Stimulated activated CD8-positive, alpha-beta memory T cell treated with anti-CD3 and anti-CD28 coated beads, Interleukin-7, amount 100 ng/mL, for 4 hours (primary cell): ENCODE measurements at places on chromosomes 3 and 15.

DNA sequence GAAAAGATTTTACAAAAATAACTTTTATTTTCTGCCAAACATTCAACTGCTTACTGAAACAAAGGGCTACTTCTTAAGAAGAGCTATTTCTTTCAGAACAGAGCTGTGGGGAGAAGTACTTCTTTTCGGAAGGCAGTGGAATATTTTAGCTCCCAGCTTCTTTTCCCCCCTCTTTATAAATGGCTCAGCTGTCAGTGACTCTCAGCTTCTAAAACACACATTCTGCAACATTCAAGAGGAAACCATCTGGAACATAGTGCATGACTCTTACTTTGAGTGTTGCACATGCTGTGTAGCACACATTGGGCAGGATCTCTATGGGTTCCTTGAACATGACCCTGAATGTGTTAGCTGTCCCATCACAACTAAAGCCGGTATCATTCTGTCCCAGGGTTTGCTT lies 7.0 kb upstream of the C15orf40 start:
- DNase-seq, result no peak

GRCh38 chr3:66386011-66386924 lies 114.6 kb downstream of the LRIG1 start:
- no peak for DNase-seq

GRCh38 chr3:126160243-126161210 lies 19.9 kb downstream of the ALDH1L1 start:
- no peak for DNase-seq

- no peak for DNase-seq
These were observed 136.9 kb downstream of the NUP210 start for GRCh38 chr3:13282986-13283876.

DNA sequence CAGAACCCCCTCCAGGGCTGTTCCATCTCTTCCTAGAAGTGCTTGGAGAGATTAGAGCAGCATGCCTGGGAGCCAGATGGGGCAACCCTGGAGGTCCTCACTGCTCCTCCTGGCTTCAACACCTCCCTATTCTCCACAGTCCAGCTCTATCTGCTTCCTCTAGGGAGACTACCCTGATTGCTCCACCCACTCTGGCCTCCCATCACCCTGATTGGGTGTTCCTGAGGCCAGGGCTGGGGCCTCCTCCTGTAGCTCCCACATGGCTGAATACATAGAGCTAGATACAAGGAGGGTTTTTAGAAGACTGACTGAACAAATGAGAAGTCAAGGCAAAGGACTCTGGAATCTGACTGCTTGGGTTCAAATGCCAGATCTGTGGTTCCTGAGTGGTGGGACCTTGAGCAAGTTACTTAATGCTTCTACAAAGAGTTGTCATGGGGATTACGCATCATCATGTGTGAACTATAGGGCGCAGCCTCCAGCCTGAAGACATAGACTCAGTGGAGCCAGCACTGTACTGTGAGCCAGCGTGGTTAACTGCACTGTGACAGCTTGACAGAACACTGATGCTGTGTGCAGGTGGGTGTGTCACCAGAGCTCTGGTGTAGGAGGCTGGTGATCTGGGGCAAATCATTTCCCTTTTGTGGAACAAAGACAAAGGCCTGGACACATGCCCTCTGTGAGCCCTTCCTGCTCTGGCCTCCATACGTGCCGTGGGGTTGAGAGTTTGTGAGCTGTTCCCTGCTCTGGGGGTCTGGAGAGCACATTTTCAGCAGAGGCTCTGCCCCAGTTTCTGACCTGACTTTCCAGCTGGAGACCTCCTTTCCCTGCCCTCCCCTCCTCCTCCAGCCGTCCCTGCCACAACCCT lies 74.8 kb downstream of the SCN5A start:
- no peak for DNase-seq

- no peak for DNase-seq
These were observed 453.7 kb downstream of the FGF12 start for GRCh38 chr3:192273697-192274010.
